Hypothalamus (tissue), 51 donors: ENCODE measurements at places on chromosomes 4 and X.
A peak's percentile ranks its signal among the peaks of the same experiment; 100 is the strongest.

GRCh38 chrX:134684956-134685355 lies 26.7 kb upstream of the PLAC1 start:
- no peak for DNase-seq

DNA sequence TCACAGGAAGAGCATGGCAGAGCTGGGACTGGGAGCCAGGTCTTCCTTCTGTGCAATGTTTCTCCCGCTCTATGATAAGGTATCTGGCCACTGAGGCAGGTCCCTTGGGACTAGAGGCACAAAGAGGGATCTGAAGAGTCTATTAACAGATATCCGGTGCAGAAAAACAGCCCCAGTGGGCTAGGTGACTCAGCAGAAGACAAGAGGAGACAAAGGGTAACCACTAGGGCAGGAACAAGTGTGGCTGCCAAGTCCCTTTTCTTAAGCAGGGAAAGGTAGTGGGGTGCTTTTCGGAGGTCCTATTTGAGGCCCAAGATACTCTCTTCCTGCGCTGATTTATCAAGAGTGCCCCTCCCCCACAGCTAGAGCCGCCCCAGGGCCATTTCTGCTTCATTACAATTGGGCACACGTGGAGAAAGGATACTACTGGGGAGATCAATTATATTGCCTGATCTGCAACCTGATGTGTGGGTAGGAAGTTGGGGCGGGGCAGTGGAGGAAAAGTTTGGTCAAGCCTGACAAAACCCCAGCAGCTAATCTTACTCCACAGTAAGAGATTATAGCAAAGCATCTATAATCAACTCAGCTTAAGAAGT lies at the start of gene DGAT2L6:
TSS of gene DGAT2L6 (plus strand) at position 546 of the 596 bp plus-strand sequence. CDS start 100 bp downstream, outside the sequence.
- DNase-seq = no peak

GRCh38 chr4:113290666-113291065 lies 241.2 kb downstream of the ANK2 start:
- no peak for DNase-seq

GRCh38 chrX:104112326-104112951 lies at the start of gene ZCCHC18:
Gene ZCCHC18, plus strand, starts transcription at chrX:104112523. Its CDS starts 1,589 bp downstream, at chrX:104114112.
- peak; percentile 7 for DNase-seq

- DNase-seq = no peak
These were observed 13.9 kb downstream of the CDS1 start for GRCh38 chr4:84596826-84597225.

DNA sequence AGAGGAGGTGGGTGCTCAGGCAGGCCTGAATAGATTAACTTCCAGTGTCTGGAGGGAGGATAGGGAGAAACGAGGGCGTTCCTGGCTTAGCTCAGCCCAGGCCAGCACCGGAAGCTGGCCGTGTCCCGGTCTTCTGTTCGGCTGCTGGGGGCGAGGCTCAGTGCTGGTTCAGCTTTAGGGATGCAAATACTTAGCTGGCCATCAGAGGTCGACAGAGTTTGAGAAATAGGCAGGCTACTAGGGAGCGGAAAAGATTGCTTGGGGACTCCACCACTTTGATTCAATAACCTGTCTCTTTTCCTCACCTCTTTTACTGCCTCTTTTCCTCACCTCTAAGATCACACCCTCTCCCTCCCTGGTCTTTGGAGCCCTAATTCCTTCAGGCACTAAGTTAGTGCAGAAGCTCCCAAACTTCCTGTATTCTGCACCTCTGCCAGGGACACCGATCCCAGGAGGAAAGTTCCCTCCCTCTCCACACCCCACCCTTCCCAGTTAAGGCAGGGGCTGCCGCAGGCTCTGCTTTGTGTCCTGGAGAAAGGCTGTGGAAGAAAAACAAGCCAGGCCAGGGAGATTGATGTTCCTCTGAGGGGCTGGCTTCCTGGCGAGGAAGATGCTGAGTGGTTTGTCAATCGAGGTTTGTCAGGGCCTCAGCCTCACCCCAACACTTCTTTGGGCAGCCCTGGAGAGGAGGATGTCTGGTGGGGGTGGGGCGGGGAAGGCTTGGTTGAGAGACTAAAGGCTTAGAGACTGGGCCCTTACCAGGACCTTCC lies 6.0 kb upstream of the EFNB1 start:
- no peak for DNase-seq

- DNase-seq = no peak
These were observed 7.1 kb downstream of the CLOCK start for GRCh38 chr4:55539658-55540057.

- DNase-seq = no peak
These were observed 21.2 kb downstream of the KLF3 start for GRCh38 chr4:38684951-38685844.

GRCh38 chr4:185656467-185656931 lies 121.2 kb upstream of the PDLIM3 start:
- DNase-seq = peak; percentile 6

DNA sequence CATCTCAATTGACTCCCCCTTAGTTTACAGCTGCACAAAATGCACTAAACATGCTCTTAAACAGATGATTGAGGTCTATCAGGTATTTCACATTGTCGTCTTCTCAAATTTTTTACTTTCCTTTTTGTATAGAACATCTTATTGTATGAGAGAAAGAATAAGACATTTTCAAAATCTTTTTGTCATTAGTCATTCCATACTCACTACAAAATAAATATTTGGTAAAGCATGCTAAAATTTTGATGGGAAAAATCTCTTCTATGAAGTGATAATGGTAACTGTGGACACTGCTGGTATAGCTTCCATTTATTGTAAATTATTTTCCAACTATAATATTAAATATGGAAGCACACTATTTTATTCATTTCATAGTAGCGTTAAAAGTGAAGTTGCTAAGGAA lies 185.6 kb upstream of the FSTL5 start:
- DNase-seq = no peak

- DNase-seq = peak; percentile 7
These were observed 137.6 kb downstream of the EGF start for GRCh38 chr4:110049951-110050925.

DNA sequence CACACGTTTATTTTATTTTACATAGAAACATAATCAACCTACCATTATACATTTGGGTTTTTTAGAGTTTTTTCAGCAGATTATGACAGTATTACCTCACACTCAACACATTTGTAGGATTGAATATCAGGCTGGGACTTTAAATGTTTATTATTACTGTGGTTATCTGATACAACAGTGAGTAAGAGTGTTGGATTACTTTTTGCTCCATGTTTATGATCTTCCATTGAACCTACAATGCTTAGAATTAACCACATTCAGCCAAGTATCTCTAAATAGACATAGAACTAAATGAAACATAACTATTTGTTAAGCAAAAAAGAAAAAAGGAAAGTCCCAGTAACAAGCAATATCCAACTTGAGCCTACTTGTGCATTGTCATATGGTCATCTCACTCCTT lies 607.4 kb upstream of the PITX2 start:
- no peak for DNase-seq

GRCh38 chr4:124329134-124329533 lies 383.4 kb downstream of the ANKRD50 start:
- DNase-seq = no peak
